ENCODE measurements at places on chromosomes 6 and 20.

DNA sequence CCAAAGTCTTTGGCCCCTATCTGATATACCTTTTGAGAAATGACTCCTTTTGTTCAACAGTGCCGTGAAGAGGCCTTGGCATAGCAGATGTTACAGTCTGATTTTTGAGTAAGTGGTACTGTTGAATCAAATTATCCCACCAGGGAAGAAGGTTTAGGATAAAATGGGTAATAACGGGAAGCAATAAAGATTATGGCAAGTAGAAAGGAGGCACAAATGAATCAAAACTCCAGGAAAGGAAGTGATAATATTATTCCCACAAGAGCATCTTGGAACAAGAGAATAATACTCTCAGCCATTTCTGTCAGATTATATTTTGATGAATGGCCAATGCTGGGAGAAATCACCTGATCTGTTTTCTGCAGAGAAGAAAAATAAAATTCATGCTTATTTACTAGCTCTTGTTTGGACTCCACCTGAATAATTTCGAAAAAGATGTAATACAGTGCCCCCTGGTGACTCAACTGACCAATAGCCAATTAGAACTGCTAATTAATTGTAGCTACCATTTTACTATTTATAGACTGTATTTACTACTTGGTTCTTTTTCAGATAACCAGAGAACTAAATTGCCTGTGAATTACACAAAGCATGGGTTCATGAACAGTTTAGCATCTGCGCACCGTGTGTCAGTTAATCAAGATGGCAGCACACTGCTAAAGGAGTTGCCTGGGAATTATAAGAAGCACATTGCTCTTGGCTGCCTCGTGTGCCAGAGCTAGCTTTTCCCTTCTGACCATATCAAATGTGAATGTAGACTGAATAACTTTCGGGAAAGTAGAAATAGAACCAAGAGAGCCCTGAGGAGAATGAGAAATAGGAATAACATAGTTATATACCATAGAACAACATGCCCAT, 78.5 kb upstream of the TRDN start:
- no peak for DNase-seq

- no peak for DNase-seq
These were observed 99.8 kb upstream of the FOXA2 start for GRCh38 chr20:22684072-22684762.

DNA sequence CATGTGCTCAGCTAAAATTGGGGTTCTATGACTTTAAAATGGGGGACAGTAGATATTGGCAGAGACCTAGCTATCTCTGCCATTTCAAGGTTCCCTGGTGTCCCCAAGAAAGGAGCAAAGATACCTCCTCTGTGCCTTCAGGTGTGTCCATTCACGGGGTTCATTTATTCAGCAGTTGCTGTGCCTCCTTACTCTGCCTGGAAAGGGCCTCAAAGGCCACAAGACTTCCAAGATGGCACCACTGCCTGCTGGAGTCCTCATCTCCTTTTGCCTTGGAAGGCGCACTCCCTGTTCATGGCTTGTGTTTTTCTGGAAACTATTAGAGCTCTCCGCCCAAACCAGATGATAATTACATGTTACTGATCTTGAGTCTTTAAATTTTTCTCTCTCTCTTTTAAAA, 3.9 kb upstream of the ZBP1 start:
- DNase-seq: no peak

DNA sequence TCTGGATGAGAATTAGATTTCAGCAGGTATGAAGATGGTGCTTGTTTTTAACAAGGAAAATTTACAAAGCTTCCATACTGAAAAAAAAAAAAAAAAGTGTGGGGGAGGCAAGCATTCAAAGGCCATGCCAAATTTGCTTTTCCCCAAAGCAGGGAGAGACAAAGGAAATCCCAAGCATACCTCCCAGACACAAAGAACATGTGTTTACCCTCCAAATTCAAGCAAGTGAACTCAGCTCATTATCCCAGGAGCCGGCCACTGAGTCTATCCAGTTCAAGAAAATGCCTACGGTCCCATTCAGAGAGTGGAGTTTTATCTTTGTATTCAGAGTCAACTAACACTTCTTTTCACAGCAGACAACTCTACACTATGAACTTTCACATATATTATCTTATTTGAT, 102.7 kb upstream of the ID4 start:
- no peak for DNase-seq

- DNase-seq: no peak
These were observed 105.9 kb downstream of the ADGRB3 start for GRCh38 chr6:68740828-68741500.

DNA sequence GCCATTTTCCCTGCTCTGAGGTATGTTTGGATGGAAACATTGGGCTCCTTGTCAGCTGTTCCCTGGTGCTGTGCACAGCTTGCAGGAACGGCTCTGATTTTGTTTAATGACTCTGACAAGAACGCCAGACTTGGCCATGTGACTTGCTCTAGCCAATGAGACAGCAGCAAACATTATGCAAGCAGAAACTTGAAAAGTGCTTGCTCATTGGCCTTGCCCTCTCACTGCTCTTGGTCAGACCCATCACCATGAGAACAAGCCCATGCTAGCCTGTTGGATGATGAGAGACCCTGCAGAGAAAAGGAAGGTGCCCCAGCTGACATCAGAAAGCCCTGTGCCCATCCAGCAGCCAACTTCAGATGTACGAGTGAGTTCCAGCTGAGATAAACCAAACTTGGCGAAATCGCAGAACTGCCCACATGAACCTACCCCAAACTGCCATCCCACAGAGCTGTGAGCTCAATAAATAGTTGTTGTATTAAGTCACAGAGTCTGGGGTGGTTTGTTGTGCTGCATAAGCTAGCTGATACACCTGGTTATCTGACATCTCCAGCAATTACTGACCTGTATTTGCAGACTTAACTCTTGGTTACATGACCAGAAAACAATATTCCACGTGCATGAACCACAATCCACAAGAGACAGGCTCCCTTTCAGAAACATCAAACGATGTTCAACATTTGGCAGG, 96.9 kb downstream of the JPH2 start:
- no peak for DNase-seq

DNA sequence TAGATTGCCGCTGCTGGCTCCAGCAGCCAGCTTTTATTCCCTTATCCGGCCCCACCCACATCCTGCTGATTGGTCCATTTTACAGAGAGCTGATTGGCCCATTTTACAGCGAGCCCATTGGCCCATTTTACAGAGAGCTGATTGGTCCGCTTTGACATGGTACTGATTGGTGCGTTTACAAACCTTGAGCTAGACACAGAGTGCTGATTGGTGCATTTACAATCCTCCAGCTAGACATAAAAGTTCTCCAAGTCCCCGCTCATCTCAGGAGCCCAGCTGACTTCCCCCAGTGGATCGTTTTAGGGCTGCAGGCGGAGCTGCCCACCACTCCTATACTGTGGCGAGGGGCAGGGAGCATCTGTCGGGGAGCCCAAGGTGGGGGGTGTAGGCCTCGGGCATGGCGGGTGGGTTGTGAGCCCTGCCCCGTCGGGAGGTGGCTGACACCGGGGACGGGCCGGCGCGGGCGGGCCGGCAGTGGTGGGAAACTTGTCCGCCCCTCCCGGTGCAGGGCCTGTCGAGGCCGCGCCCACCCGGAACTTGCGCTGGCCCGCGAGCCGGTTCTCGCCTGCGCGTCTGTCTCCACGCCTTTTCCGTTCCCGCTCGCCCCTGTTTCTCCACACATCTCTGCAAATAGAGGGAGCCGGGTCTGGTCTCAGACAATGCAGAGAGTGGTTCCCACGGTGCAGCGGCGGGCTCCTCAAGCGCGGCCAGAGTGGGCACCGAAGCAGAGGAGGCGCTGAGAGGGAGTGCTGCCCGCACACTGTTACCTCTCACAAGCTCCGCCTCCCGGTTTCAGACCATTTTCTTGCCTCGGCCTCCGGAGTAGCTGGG, 86.1 kb upstream of the STMND1 start:
- no peak for DNase-seq

DNA sequence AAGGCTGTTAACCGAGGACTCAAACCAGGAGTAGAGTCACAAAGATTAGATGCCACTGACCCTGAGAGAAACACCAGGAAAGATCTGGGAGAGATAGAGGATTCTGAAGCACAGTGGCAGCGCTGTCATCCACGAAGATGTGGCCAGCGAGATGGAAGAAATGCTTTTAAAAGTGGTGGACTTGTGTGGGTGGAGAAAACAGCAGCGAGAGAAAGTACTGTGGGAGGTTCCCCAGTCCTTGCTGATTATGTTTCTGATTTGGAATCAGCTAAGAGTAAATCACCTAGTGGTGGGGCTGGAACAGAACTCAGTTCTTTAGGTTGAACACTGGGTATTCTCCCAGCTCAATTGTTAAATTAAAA, 435 bp upstream of the ZNF322 start:
- no peak for DNase-seq

DNA sequence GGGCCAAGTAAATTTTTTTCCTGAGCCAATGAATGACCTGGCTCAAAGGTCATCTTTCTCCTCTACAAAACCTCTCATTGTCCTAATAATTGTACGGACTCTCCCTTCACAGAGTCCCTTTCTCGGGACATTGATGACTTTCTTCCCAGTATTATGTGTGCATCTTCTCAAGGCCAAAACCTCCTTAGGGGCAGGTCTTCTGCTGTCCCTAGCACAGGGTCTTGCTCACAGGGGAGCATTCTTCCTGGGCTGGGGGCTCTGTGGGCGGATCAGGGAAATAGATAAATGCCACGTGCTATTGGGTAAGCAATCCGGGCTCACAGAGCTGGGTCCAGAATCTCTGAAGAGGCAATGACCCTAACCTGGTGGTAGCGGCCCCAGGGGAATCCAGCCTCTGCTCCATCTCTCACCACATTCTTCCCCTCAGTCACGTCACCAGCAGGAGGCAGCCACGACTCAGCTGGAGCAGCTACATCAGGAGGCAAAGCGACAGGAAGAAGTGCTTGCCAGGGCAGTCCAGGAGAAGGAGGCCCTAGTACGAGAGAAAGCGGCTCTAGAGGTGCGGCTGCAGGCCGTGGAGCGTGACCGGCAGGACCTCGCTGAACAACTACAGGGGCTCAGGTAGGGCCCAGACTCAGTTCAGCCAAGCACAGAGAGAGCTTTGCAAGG, 23.5 kb downstream of the CEP250 start:
- DNase-seq: no peak

- DNase-seq: no peak
These were observed 249.5 kb downstream of the ZFAND3 start for GRCh38 chr6:38068854-38069590.

GRCh38 chr6:34474754-34475153, 8.9 kb downstream of the PACSIN1 start:
- no peak for DNase-seq

- no peak for DNase-seq
These were observed 42.0 kb upstream of the OGFRL1 start for GRCh38 chr6:71246596-71246995.

- no peak for DNase-seq
These were observed 401.6 kb upstream of the CITED2 start for GRCh38 chr6:139776041-139776440.

GRCh38 chr6:15176816-15177370, 69.0 kb upstream of the JARID2 start:
- no peak for DNase-seq

DNA sequence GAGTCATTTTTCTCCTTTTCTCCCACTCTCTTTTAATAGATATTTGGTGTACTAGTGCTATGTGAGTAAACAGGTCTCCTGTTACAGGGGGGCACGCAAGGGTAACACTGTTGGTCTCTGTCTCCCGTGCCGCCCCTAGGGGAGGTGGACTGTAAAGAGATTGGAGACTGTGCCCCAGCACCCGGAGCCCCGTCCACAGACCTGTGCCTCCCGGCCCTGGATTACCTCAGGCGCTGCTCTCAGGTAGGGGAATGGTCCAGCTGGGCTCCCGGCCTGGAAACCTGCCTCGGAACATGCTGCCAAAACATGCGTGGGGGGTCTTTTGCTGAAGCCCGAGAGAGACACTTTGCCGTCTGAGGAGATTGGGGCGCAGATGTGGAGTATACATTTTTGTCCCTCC, 66.4 kb upstream of the SMIM28 start:
- no peak for DNase-seq

DNA sequence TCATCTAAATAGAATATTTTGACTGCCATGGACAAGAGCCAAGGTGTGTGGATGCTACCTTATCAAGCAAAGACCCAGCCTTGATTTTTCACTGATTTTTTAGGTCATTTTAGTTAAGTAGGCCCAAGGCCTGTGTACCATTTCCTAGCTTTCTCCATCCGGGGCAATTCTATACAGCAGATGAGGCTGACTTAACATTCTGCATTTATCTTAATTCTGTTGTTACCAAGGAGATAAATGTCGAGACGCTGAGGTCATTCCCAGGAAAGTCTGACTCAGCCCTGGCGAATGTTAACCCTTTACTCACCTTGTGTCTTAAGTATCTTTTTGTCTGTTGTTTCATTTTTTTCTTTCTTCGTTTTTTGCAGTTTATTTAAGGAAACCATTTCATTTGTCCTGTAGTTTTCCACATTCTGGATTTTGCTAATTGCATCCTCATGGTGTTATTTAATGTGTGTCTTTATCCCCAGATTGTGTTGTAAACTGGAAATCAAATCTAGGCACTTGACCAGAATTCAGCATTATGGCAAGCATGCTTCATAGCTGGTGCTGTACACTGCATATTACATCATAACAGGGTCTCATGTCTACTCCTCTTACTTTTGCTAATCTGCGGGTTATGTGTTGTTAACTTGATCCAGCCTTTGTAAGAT, 277.0 kb downstream of the CDKAL1 start:
- DNase-seq: no peak

- no peak for DNase-seq
These were observed 278.2 kb downstream of the TFAP2A start for GRCh38 chr6:10136636-10137035.

GRCh38 chr6:31386977-31387376, 16.4 kb upstream of the MICA start:
- DNase-seq: no peak

DNA sequence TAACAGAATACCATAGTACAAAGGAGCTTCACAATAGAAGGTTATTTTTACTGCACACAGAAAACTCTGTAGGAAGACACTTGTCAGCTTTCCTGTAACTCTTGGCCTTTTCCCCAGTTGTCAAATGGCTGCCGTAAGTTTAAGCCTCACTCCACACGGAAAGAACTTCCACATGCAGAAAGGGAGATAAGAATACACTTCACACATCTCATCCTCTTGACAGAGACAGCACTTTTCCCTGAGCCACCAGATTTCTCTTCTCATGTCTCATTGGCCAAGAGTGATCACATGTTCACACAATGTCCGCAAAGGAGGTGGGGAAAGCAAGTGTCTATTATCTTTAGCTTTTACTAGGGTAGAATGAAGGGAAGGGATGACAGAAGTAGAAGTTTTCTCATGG, 540.7 kb downstream of the HAO1 start:
- DNase-seq: no peak

GRCh38 chr6:62516291-62517141, 230.5 kb upstream of the KHDRBS2 start:
- no peak for DNase-seq

GRCh38 chr6:168355716-168356522, 36.3 kb upstream of the DACT2 start:
- DNase-seq: no peak

Measured in activated T-cell treated with anti-CD3 and anti-CD28 coated beads for 4 hours (primary cell).